Ovary (tissue), 10 donors: ENCODE measurements at places on chromosomes 7 and 10.
A peak's percentile ranks its signal among the peaks of the same experiment; 100 is the strongest.

- DNase-seq, result no peak
Observed at GRCh38 chr10:124798781-124799180, 2.8 kb upstream of the ABRAXAS2 start.

- DNase-seq, result no peak
Observed at GRCh38 chr7:135798095-135798494, 49.5 kb upstream of the FAM180A start.

- no peak for DNase-seq
Observed at GRCh38 chr10:133122171-133122935, 34.6 kb downstream of the ADGRA1 start.

DNA sequence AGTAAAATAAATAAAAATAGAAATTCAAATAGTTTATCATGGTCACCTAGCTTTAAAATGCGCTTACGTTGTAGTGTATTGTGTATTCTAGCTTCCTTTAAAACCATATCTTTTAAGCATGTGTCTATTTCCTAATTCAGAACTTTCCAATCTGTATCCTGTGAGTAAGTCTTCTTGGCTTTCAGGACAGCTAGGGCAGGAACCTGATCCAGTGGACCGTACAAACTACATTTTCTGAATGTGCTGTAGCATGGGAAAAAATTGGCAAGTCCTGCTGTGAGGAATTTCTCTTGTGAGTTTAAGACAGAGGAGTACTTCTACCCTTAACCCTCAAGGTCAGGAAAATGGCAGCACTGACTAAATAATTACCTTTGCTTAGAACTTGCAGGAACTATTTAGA, 12.1 kb downstream of the OPN1SW start:
- DNase-seq, result no peak

DNA sequence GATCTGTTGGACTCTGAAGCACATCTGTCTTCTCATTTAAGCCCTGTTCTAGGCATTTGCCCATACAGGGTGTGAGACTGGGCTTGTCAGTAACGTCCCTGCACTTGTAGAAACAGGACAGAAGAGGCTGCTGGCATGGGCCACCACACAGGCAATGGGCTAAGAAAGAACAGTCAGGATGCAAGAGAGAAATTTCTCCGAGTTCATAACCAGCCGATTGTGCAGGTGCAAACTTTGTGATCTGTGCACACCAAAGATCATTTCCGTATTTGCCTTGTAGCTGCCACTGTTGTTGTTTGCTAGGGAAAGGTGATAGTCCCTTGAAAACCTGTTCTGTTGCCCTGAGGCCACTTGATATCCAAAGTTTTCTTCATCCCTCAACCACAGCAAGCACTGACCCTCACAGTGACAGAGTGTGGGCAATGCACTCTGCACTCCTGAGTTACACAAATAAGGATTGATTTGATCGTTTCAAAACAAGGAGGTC, 20.3 kb downstream of the KLF6 start:
- no peak for DNase-seq

DNA sequence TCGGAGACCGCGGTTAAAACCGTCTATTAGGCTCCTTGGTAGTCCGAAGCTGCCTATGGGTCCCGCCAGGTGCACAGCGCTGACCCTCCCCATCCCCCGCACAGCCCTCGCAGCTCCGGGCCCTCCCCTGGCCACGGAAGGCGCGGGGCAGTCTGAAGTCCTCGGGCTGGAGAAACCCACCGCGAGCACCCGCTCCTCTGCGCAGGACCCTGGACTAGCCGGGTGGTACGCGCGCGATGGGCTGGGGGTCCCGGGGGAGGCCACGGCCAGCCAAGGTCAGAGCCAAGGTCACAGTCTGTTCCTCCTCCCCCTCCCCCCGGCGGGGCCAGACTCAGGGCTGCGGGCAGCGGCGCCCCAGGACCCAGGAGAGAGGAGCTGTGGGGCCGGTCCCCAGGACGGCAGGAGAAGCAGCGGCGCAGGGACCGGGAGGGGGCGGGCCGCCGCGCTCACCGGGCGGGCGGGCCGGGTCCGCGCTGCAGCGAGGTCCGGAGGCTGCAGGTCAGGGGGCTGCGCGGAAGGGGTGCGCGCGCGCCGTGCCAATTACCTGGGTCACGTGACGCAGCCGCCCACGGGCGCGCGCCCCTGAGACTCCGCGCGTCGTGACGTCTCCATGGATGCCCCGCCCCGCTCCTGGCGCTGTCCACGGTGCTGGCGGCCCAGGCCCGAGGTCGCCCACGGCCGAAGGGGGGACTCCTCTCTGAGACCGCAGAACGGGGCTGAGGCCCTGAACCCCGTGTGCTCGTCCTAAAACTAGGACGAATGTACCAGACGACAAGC, at the start of gene OGDHL:
Gene OGDHL (minus strand): TSS at position 535 of the 777 bp plus-strand sequence. CDS start 3,731 bp downstream, outside the sequence.
- peak; percentile 37 for DNase-seq

GRCh38 chr7:41995632-41996271, 241.3 kb downstream of the GLI3 start:
- DNase-seq, result no peak

GRCh38 chr10:59991117-59991516, 84.8 kb upstream of the CCDC6 start:
- DNase-seq, result no peak
